ENCODE measurements at places on chromosomes 3 and 15.

DNA sequence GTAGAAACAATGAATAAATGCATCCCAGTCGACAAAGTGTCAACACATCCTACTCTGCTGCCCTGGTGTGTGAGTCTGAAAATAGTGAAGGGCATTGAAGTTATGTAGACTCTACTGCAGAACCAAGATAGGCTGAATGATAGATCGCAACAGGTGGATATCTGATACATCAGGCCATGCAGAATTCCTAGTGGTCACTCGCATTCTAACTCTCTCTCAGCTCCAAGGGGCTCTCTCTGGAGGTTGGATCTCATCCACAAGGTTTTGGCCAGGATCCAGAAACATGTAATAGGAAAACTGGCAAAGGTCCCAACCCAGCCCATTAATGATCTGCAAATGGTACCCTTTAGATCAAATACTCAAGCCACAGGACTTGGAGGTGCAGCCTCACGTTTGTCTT is 514.1 kb downstream of the MAGI1 start:
- no peak for DNase-seq

DNA sequence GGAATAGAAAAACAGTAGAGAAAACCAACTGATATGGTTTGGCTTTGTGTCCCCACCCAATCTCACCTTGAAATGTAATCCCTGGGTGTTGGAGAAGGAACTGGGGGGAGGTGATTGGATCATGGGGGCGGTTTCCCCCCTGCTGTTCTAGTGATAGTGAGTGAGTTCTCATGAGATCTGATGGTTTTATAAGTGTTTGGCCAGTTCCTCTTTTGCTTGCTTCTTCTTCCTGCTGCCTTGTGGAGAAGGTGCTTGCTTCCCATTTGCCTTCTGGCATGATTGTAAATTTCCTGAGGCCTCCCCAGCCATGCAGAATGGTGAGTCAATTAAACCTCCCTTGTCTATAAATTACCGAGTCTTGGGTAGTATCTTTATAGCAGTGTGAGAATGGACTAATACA is 48.4 kb downstream of the EOMES start:
- no peak for DNase-seq

DNA sequence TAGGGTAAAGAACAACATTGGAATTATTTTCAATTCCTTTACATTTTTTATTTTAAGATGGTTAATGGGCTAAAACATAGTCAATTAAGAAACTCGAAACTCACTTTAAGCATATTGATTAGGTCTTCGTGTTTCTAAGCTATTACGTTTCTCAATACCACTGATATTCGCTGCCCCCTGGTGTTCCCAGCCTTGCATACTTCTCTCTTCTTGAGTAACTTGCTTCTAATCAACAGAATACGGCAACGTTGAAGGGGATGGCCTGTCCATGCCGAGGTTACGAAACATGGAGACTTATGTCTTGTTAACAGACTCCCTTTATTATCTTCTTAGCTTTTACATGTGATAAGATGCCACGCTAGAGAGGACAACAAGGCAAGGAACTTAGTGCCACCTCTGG is 43.6 kb downstream of the ROBO1 start:
- DNase-seq: no peak

DNA sequence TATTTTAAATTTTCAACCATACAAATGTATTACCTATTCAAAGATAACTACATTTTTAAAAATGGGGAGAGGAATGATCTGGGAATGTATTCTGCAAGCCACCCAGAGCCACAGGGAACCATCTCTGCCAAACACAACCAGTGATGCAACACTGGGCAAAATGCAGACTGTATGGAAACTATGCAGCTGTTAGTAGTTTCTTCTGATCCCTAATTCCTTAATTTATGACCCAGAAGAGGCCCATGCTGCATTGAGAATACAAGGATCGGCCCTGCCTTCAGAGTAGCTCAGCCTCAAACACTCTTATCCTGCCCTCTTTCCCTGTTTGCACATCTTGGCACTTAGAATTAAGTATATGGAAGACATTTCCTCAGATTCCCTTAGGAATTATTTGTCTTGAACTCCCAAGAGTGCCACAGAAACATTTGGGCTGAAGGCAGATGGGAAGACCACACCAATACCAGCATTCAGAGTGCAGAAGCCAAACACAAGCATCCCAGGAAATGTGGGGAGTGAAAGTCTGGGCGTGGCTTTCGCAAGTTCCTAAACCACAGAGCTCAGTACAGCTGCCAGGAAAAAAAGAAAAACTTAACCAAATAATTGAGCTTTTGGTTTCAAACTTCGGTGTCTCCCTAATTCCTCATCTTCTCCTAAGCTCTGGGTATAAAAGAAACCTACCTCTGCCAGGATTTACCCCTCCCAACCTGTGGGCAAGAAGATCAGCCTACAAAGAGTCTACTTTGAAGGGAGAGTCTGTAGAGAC is 5.3 kb downstream of the SNUPN start:
- no peak for DNase-seq
